Activated CD4-positive, alpha-beta T cell treated with anti-CD3 and anti-CD28 coated beads, Interleukin-2, amount 10 ng/mL, durations not matched to agents 7 days and 5 days (primary cell): ENCODE measurements at places on chromosomes 5 and 9. TPM values are rescaled to one million over a fixed set of nuclear protein-coding genes. Genes with fewer than 3 reads are reported as not detected.

DNA sequence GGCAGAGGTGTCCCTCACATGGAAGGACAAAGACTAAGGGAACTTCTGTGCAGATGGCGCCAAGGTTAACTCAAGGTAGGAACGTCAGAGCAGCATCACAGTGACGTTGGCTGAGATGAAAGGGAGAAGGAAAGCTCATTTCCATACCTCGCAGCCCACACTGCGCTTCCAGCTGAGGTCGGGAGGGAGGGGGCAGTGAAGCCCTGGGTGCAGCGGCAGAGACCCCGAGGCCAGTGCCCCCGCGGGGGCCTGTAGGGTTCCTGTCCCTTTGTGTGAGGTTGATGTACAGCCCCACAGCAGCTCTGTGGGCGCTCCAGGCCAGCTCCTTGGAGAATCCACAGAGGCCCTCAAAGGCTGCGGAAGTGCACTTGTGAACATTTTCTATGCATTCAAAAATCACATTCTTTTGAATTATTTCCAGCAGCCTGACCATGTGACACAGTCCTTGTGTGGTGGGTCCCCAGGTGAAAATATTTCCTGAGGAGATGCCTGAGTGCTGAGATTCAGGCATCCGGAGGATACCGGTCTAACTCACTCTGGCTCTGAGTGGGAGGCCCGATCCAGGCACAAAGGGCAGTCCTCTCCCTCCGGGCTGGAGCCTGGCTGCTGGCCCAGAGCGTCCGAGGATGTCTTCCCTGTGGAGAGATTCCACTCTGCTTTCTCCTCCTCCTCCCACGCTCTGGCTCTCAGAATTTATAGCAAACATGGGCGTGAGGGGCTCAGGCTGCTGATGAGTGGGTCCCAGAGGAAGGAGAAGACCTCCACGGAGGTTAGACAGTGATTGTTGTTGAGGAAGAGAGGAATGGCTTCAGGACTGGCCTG, 150.7 kb downstream of the ICE1 start:
- no peaks in the 10 kb centered on the region for H3K27me3 ChIP-seq
- no peak overlapping the region for H3K4me3 ChIP-seq
- no peak for DNase-seq
- no peaks in the 10 kb centered on the region for H3K4me1 ChIP-seq

GRCh38 chr5:68444833-68445232, 229.3 kb downstream of the PIK3R1 start:
- no peak overlapping the region for H3K27ac ChIP-seq
- no peak for DNase-seq
- H3K4me1 ChIP-seq = peaks cover 21% of the 10 kb centered on the region
- H3K27me3 ChIP-seq = no peaks in the 10 kb centered on the region
- no peak overlapping the region for H3K4me3 ChIP-seq

DNA sequence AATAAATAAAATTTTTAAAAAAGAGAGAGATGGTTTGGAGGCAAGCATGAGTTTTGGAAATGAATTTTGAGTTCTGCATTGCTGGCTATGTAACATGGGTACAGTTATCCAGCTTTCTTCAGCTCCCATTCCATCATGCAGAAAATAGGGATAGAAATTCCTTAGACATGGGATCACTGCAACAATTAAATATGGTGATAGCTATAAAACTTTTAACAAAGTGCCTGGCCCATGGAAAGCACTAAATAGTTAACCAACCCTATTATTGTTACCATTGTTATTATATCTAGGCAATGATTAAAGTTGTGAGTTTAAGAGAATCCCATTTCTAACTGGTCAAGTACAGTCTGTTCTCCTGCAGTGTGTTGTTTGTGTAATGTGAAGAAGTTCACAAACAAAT, 115.4 kb upstream of the GAS1 start:
- H3K36me3 ChIP-seq = no peaks in the 10 kb centered on the region
- H3K4me3 ChIP-seq = no peak overlapping the region
- H3K4me1 ChIP-seq = no peaks in the 10 kb centered on the region
- H3K27ac ChIP-seq = no peak overlapping the region
- no peak for DNase-seq
- peaks cover 7% of the 10 kb centered on the region for H3K27me3 ChIP-seq

OR13F1 gene
- not detected for total RNA-seq

DNA sequence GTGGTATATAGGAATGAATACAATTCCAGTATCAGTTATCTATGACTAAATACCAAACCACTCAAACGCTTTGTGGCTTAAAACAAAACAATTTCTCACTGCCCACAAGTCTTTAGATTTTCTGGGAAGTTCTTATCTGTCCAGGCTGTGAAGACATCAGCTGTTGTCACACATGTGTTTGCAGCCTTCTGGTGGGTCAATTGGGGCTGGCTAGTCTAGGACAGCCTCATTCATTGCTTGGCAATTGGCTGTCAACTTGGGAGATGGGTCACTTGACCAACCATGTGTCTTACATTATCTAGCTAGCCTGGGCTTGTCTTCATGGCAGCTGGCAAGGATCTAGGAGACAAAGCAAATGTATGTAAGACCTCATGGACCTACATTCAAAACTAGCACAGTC, 53.8 kb upstream of the PAPPA start:
- H3K4me1 ChIP-seq = no peaks in the 10 kb centered on the region
- no peak overlapping the region for H3K27ac ChIP-seq
- no peaks in the 10 kb centered on the region for H3K36me3 ChIP-seq
- DNase-seq = no peak
- no peaks in the 10 kb centered on the region for H3K27me3 ChIP-seq

DNA sequence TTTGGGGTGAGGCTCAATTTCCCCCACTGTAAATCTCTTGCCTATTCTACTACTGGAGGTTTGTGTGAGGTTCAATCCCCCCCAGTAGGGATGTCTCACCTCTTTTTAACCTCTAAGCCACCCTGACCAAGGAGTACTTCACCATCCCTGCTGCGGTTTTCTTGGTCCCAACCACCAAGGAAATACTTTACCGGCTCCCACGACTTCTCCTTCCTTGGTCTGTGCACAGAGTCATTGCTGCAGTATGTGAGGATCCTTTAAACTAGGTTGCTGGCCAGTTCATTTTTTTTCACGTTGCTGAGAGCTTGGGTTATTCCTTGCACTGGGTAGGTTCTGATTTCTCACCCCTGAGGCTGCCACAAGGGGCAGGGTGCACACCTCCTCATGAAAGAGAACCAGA, 22.5 kb upstream of the HMGCS1 start:
- H3K4me3 ChIP-seq = no peak overlapping the region
- no peak for DNase-seq
- H3K4me1 ChIP-seq = peaks cover 3% of the 10 kb centered on the region
- no peak overlapping the region for H3K27ac ChIP-seq
- no peaks in the 10 kb centered on the region for H3K36me3 ChIP-seq

DNA sequence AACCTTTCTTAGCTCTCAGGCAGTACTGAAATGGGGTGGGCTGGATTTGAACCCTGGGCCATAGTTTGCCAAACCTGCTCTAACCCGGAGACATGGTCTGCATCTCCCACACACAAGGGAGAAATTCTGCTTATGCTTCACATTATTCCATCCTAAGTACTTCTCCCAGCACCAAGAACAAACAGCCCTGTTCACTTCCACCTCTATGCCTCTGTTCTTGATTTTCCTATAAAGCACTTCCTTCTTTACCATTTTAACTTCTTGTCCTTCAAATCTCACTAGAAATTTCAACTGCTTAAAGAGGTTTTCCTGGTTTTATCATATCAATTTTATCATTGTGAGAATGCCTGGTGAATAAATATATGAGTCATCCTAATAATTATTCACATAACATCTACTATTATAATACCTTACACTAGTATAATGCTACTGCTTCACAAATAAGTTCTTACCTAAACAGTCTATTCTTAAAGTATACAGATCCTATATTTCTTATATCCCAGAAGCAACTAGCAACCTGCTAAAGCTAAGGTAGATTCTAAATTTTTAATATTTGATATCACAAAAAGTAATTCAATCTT, 12.7 kb downstream of the FEM1C start:
- peaks cover 62% of the 10 kb centered on the region for H3K36me3 ChIP-seq
- no peak for DNase-seq
- no peak overlapping the region for H3K27ac ChIP-seq

DNA sequence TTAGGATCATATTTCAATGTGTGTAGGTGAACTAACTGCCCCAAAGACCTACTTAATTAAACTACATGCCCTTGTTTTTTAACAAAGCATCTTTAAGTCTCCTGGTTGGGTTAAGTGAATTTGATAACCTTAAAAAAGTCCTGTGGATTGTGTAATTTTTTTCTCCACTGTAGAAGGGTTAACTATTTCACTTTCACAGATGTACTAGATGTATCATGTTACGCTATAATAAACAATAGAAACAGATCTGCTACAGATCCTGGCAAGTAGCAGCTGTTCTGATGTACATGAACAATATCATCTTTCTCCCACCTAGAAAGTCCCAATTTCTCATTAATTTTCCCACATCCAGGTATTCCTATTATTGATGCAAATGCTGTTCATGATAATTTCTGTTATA, 18.9 kb downstream of the KIF24 start:
- no peak overlapping the region for H3K27ac ChIP-seq
- H3K27me3 ChIP-seq = no peaks in the 10 kb centered on the region
- peaks cover 4% of the 10 kb centered on the region for H3K36me3 ChIP-seq

DNA sequence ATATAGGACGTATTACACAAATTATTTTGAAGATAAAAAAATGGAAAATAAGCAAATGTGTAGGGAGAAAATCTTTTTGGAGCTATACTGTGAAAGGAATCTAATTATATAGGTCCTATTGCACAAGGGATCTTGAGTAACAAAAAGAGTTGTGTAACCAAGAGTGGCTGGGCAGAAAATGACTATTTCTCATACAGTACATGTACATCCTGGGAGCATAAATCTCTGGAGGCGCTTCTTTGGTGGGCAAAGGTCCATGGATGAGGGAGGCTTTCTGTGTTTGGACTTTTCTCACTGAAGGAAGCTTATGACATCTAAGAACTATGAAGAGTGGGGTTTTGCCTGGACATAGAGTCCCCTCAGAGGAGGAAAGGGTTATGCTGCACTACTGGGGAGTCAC, 29.8 kb downstream of the ANKS6 start:
- no peak for DNase-seq
- no peaks in the 10 kb centered on the region for H3K27me3 ChIP-seq
- peaks cover 3% of the 10 kb centered on the region for H3K36me3 ChIP-seq

SCGB3A1 gene
- not detected for total RNA-seq

GRCh38 chr5:157951673-157952373, 92.9 kb upstream of the CLINT1 start:
- DNase-seq = no peak
- peaks cover 20% of the 10 kb centered on the region for H3K27me3 ChIP-seq
- H3K36me3 ChIP-seq = no peaks in the 10 kb centered on the region
- no peak overlapping the region for H3K27ac ChIP-seq

C9orf152 gene
- total RNA-seq = not detected

PCDHGA3 gene
- total RNA-seq = not detected

- H3K36me3 ChIP-seq = no peaks in the 10 kb centered on the region
- no peak overlapping the region for H3K4me3 ChIP-seq
- no peak for DNase-seq
- H3K4me1 ChIP-seq = no peaks in the 10 kb centered on the region
Observed at GRCh38 chr5:2191972-2192371, 309.2 kb upstream of the IRX4 start.

- no peak for DNase-seq
- H3K4me1 ChIP-seq = no peaks in the 10 kb centered on the region
- H3K27me3 ChIP-seq = peaks cover 5% of the 10 kb centered on the region
- H3K4me3 ChIP-seq = no peak overlapping the region
- no peak overlapping the region for H3K27ac ChIP-seq
- no peaks in the 10 kb centered on the region for H3K36me3 ChIP-seq
Observed at GRCh38 chr5:160555971-160556631, 134.4 kb downstream of the PTTG1 start.

GRCh38 chr9:32251539-32251938, 132.9 kb upstream of the ACO1 start:
- H3K36me3 ChIP-seq = no peaks in the 10 kb centered on the region
- H3K4me1 ChIP-seq = no peaks in the 10 kb centered on the region
- H3K4me3 ChIP-seq = no peak overlapping the region
- no peak overlapping the region for H3K27ac ChIP-seq
- peak; percentile 25 for DNase-seq

DNA sequence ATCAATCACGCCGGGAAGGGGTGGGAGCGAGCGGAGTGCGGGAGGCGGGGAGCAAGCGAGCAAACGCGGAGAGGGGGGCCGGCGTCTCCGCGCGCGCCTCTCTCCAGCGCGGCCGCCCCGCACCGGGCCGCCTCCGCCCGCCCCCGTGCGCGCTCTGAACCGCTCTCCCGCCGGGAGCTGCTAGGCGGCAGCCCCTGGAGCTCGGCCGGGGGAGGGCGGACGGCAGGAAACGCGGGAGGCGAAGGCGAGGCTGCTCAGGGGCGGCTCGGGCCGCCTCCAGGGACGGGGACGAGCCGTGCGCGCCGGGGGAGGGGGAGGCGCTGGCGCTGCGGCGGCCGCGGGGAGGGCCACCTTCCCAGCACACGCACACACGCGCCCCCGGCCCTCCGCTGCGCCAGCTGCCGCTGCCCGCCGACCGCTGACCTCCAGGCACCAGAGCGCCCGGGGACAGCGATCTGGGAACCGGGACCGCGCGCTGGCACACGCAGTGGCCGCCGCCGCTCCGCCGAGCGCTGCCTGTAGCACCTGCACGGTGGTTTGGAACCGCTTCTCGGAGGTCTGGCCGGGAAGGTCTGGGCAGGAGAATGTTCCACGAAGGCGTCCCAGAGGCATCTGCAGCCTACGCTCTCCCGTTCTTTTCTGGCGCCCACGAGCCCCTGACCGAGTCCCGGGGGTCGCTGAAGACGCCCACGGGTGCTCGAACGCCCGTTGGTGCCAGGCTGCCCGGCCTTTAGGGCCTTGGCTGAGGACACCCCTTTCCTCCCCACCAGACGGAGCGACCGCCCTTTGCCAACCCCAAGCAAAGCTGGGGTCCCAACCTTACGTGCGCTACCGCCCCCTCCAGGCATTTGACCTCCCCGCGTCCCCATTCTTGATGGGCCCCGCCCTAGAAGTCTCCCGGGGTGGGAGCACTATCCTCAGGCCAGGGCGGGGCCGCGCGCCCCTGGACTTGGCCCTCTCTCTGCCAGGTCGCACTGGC, at the start of gene GABBR2:
Gene GABBR2 (minus strand): TSS at position 3 of the 979 bp plus-strand sequence. CDS start 198 bp downstream, outside the sequence.
- DNase-seq = no peak
- no peak within 1 kb of the TSS for H3K27ac ChIP-seq
- peaks cover 58% of the 10 kb centered on the region for H3K27me3 ChIP-seq
- no peaks in the 10 kb centered on the region for H3K36me3 ChIP-seq
- H3K4me3 ChIP-seq = peak within 1 kb of the TSS; percentile 14
- H3K4me1 ChIP-seq = no peaks in the 10 kb centered on the region

DNA sequence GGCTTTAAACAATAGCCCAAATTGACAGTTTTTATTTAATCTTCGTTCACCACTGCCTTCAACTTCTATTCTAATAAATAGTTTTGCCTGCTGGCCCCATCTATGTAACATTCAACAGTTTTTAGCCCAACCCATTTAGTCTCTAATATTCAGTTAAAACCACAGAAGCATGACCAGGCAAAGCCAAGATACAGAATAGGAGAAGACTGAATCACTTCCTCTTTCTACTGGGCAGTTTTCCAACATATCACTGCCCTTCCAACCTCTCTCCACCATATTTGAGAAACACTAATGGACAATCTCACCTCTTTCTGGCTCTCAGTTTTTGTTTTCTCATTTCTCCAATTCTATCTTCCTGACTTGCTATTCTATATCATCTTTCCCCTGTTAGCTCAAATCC, 352.9 kb downstream of the DNAH5 start:
- no peaks in the 10 kb centered on the region for H3K4me1 ChIP-seq
- H3K27me3 ChIP-seq = no peaks in the 10 kb centered on the region
- H3K36me3 ChIP-seq = no peaks in the 10 kb centered on the region
- no peak for DNase-seq
- no peak overlapping the region for H3K4me3 ChIP-seq
